Stimulated activated CD8-positive, alpha-beta memory T cell treated with anti-CD3 and anti-CD28 coated beads, Interleukin-7, amount 100 ng/mL, for 1 hour (primary cell): ENCODE measurements at places on chromosomes 7 and 10.

GRCh38 chr10:24901686-24902399, 50.6 kb downstream of the PRTFDC1 start:
- DNase-seq = no peak

GRCh38 chr7:110698576-110698975, 392.4 kb upstream of the LRRN3 start:
- DNase-seq = no peak

DNA sequence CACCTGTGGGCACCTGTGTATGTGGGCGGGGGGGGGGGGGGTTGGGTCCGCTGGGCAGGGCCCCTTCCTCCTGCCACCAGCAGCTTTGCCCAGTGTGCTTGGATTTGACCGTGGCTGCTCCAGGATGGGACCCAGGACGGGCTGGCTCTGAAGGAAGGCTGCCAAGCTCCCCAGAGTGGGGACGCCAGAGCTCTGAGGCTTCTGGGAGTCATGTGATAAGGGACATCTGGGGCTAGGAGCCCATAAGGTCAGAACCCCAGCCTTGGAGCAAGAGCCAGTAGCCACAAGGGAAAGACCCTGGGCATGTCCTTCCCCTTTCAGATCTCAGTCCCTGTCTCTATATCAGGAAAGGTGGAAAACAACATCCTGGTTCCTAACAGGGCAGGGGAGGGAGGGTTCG, 21.8 kb upstream of the AMZ1 start:
- DNase-seq = no peak

- no peak for DNase-seq
These were observed 22.6 kb downstream of the TSPAN14 start for GRCh38 chr10:80476685-80477084.

DNA sequence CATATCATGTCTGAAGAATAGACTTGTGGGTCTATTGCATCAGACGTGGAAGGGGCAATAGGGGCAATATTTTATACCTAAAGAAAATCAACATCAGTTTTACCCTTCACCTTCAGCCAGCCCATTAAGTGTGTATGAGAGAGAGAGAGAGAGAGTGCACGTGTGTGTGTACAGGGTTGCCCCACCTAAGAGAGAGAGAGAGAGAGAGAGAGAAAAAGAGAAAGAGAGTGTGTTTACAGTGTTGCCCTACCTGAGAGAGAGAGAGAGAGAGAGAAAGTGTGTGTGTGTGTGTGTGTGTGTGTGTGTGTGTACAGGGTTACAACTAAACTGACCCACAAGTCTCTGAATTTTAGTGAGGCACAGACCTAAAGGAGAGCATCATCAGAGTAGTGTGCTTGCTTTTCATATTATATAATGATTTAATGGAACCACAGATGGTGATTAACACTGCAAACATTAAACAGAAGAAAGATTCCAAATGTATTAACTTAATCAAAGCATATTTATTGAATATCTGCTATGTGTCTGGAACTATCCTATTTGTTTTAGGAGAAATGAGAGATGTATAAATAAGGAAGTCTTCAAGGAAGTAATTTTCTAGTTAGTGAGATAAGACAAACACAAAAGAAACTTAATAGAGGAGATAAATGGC, 66.8 kb downstream of the CD36 start:
- no peak for DNase-seq

DNA sequence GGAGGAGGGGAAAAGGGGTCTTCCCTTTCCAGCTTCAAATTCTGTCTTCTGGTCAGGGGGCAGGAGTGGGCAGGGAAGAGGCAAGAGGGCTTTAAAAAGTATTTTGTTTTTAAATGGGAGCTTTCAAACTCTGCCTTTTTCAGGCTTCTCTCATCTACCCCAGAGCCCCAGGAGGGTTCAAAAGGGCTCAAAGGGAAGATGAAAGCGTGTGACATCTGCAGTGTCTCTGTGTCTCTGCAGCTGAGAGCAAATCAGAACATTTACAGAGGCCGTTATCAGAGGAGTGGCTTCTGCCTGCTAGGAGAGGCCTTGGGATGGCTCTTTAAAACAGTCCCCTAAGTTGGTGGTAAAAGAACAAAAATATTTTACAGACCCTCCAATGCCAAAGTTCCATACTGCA, 30.3 kb downstream of the TRIM8 start:
- DNase-seq = no peak

DNA sequence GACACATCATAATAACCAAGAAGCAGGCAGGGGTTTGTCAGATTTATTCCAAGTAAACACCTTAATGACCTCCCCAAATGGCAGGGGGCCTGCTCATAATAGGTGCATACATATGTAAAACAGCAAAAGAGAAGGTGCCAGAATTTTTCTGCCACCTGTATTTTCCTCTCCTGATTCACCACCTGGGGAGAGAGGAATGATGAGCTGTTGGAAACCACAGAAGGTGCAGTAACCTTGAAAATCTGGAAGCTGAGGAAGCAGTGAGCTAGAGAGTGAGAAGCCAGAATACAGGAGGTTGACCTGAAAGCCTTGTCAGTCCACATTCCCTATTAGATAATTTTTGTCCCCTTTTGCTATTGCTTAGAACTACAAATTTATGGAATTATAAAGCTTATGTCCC, 46.2 kb upstream of the PDE1C start:
- DNase-seq = no peak

GRCh38 chr10:110169586-110169985, 37.8 kb upstream of the MXI1 start:
- no peak for DNase-seq

GRCh38 chr10:117461766-117462423, 80.7 kb upstream of the EMX2 start:
- DNase-seq = no peak

- no peak for DNase-seq
These were observed 217.3 kb downstream of the HERPUD2 start for GRCh38 chr7:35477609-35478008.

GRCh38 chr7:112214883-112215282, 8.4 kb downstream of the ZNF277 start:
- no peak for DNase-seq

- DNase-seq = no peak
These were observed 92.3 kb downstream of the BMS1 start for GRCh38 chr10:42874713-42875387.

DNA sequence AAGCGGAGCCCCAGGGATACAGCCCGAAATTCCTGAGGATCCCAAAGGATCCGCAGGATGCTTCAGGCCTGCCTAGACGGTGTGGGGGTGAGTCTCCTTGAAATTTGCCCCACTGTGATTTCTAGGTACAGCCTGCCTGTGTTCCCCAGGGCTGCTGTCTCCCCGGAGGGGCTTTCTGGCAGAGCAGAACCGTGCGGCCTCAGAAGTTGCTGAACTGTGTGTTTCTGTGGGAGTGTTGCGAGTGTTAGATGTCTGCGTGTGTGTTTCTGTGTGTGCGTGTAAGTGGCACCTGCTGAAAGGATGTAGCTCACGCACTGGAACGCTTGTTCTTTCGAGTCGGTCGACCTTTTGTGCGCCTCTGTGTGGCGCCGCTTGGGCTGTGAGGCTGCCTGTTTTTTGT, 27.8 kb upstream of the ZNF273 start:
- no peak for DNase-seq

- no peak for DNase-seq
These were observed 314.4 kb upstream of the MKI67 start for GRCh38 chr10:128440513-128441160.

GRCh38 chr7:106613848-106614560, 47.0 kb downstream of the CCDC71L start:
- no peak for DNase-seq

DNA sequence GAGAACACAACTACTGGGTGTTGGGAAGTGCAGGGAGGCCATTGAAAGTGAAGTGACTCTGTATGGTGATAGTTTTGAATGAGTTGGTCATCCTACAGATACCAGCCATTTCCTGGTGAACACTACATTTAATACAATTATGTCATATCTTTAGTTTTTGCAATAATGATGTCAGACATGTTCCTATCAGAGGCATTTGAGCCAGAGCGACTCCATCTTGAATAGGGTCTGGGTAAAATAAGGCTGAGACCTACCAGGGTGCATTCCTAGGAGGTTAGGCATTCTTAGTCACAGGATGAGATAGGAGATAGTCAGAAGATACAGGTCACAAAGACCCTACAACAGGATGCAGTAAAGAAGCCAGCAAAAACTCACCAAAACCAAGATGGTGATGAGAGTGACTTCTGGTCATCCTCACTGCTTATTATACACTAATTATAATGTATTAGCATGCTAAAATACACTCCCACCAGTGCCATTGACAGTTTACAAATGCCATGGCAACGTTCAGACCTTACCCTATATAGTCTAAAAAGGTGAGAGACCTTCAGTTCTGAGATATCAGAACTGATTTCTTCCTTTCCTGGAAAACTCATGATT, 28.2 kb downstream of the ADK start:
- DNase-seq = no peak

DNA sequence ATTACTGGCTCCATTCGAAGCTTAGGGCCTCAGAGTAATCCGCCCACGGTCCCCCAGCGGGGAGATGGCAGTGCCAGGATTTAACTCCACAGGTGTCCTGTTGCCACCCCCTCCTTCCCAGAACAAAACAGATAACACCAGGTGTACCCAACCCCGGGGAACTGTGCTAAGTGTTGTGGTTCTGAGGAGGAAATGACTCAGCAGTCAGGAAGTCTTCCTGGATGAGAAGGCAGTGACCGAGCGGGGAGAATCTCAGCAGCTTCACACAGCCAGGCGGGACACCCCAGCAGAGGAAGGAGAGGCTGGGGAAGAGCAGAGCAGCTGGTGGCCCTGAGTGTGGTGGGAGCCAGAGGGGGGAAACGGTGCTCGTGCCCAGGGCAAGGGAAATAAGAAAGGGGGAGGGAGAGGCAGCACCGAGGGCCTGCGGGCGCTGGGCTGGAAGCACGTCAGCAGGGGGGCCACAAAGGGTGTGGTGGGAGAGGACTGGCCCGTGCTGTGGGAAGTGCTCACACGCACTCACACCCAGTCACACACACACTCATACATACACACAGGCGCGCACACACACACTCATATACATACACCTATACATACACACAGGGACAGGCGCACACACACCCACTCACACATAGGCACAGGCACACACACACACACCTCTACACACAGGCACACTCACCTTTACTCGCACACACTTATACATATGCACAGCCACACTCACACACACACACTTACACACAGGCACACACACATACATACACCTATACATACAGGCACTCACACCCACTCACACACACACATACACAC, 59.8 kb upstream of the CHST15 start:
- no peak for DNase-seq

DNA sequence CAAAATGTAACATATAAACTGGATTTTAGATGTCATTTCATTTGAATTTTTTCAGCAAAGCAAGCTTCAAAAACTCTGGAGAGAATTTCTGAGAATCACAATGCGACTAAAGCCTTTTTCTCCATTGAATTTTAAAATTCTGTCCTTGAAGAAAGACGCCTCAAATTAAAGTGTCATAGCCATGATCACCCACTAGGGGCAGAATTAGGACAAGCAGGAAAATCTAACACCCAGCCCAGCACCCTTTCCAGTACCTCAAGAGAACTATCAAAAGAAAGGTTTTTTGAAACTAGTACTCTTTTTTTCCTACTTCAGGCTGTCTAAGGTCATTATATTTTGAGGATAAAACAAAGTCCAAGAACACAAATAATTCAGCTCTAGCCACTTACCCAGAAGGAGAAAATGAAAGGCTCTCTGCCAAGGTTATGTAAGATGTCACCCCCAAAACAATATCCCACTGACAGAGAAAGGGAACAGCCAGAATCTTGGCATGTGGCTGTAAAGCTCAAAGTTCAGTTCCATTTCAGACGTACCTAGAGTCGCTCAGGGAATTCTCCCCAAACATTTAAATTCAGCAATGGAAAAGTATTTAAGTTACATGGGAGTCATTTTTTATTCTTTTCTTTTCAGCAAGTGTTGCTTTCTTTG, 299.4 kb downstream of the SNX13 start:
- no peak for DNase-seq

GRCh38 chr10:47026301-47027107, 115.3 kb downstream of the PTPN20 start:
- no peak for DNase-seq

DNA sequence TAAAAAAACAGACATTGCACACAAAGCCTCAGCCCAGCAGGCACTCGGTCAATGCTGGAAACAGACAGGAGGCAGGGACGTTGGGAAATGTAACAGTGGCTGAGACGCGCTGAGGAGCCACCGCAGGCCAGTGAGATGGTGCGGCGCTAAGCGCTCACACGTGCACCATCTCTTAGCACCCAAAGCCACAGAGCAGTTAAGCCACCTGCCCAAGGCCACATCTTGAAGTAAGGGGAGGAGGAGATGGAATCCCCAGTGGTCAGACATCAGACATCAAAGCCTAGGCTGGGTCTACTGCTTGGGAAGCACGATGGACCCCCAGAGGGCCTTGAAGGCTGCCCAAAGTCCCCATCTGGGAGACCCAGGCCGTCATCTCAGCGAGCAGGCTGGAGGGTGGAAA, 15.6 kb downstream of the LAT2 start:
- no peak for DNase-seq

DNA sequence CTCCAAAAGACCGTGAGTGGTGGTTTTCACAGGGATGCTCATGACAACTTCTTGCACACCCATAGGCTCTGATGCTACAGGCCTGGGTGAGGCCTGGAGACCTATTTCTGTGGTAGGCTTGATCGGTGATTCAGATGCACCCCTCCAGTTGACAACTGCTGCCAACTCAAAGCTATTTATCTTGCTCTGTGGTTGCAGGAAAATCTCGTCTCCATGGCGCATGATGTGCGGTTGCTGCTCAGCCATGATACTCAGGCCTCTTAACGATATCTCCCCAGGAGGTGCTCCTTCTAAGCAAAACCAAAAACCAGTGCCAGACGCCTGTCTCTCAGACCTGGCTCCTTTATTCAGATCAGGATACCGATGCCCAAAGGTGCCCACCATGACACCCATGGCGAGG, 31.4 kb downstream of the C10orf90 start:
- no peak for DNase-seq

- no peak for DNase-seq
These were observed 40.0 kb downstream of the CDK1 start for GRCh38 chr10:60818134-60818770.

- no peak for DNase-seq
These were observed 89.3 kb upstream of the PDGFA start for GRCh38 chr7:608954-609353.

- DNase-seq = no peak
These were observed 9.2 kb downstream of the INPP5A start for GRCh38 chr10:132546567-132547420.

- DNase-seq = no peak
These were observed 283.8 kb upstream of the SHH start for GRCh38 chr7:156095908-156096539.

DNA sequence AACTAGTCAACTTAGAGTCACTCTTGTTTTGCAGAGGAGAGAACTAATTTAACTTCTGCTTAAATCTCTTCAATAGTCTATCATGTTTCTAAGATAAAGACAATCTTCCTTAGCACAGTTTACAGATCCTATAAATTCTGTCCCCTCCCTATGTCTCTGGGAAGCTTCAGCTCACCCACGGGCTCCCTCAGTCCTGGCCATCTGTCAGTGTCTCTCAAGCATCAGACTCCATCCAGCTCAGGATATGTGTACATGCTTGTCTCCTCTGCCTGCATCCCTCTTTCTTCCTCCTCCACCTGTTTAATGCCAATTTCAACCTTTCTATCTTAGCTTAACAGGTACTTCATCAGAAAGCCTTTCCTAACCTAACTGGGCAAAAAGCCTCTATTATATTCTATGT, 177.1 kb upstream of the PTER start:
- DNase-seq = no peak
